ENCODE measurements at places on chromosomes 2 and 18. TPM values are rescaled to one million over a fixed set of nuclear protein-coding genes. Genes with fewer than 3 reads are reported as not detected.

The FAM210A gene
- 42.3 TPM for total RNA-seq

The DNER gene
- not detected for total RNA-seq

The FSIP2 gene
- 0.21 TPM for total RNA-seq

The ABCA12 gene
- total RNA-seq, result not detected

The SCLY gene
- total RNA-seq, result 109 TPM

The TRABD2A gene
- total RNA-seq, result 56.3 TPM

GRCh38 chr2:156739301-156739700 lies 303.1 kb downstream of the GPD2 start:
- no peak overlapping the region for H3K4me3 ChIP-seq
- DNase-seq, result no peak
- peaks cover 6% of the 10 kb centered on the region for H3K27me3 ChIP-seq
- no peaks in the 10 kb centered on the region for H3K4me1 ChIP-seq
- H3K36me3 ChIP-seq, result no peaks in the 10 kb centered on the region

DNA sequence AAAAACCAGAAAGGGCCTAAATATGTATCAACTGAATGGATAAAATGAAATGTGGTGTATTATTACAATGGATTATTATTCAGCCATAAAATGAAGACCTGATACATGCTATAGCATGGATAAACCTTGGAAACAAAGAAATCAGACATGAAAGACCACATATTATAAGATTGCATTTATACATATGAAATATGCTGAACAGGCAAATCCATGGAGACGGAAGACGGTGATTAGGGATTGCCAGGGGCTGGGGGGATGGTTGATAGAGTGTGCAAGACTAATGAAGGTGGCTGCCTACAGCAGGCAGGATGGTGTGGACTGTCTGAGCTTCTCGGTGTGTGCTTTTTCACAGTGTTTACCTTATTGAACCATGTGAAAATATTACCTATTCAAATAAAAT lies 11.4 kb upstream of the AFG3L2 start:
- DNase-seq, result no peak
- H3K4me1 ChIP-seq, result no peaks in the 10 kb centered on the region
- no peaks in the 10 kb centered on the region for H3K36me3 ChIP-seq
- no peak overlapping the region for H3K4me3 ChIP-seq

GRCh38 chr2:216194013-216194412 lies 84.9 kb downstream of the XRCC5 start:
- peaks cover 45% of the 10 kb centered on the region for H3K4me1 ChIP-seq
- peak overlapping the region; percentile 39 for H3K4me3 ChIP-seq
- H3K36me3 ChIP-seq, result peaks cover 75% of the 10 kb centered on the region

DNA sequence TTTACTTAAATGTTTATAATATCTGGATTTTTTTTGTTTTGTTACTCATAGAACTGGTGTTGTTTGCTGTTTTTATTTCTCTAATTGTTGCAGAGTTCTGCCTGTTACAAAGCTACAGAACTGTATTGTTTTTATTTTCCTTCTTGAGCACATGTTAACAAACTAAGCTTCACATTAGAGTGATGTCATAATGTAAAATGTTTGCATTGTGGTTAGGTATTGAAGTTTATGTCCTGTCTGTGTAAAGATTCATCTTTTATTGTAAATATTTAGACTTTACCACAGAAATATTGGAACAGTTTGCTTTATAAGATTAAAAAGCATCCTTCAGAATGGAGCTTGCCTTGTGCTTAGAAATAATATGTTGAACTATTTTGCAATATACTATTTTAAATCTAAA lies 67.7 kb downstream of the CLIP4 start:
- H3K4me3 ChIP-seq, result no peak overlapping the region
- H3K4me1 ChIP-seq, result peaks cover 4% of the 10 kb centered on the region
- DNase-seq, result no peak
- no peaks in the 10 kb centered on the region for H3K27me3 ChIP-seq
- no peak overlapping the region for H3K27ac ChIP-seq

DNA sequence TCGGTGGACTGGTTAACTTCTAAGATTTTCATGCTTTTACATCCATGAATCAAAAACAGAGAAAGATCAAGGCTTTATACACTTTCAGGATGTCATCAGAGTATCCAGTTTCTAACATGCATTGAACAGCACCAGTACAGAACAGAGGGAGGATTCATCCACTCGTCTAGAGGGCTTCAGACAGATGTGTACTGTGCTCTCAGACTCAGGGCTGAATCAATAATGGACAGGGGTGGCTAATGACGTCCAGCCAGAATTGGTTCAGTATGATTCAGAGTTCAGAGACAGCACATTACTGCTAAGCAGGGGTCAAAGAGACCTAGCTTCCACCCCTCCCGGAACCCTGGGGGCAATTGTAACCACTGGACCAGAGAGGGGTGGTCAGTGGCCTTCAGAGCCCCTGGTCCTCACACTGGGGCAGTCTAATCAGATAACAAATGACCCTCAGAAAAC lies 37.3 kb downstream of the RNU4ATAC start:
- H3K4me3 ChIP-seq, result no peak overlapping the region
- no peak overlapping the region for H3K27ac ChIP-seq
- peaks cover 21% of the 10 kb centered on the region for H3K4me1 ChIP-seq
- H3K36me3 ChIP-seq, result peaks cover 19% of the 10 kb centered on the region
- DNase-seq, result no peak
- H3K27me3 ChIP-seq, result no peaks in the 10 kb centered on the region

DNA sequence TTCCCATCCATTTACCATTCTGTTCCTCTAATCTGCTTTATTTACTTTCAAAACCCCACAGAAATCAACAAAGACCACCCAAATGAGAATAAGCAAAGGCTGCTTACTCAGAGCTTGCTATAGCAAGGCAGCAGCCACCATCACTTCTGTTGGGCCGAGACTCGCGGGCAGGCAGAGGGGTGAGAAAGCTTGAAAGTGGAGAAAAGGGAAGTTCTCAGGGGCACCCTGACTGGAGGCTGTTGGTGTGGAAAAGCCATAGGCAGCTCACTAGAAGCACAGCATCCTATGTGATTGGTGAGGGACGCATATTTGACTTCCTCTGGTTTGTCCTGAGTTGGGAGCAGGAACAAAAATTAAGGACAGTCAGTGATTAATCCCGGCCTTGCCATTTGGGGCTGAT lies 269.7 kb upstream of the THSD7B start:
- peaks cover 6% of the 10 kb centered on the region for H3K27me3 ChIP-seq
- H3K4me1 ChIP-seq, result no peaks in the 10 kb centered on the region
- H3K4me3 ChIP-seq, result no peak overlapping the region
- no peak overlapping the region for H3K27ac ChIP-seq

DNA sequence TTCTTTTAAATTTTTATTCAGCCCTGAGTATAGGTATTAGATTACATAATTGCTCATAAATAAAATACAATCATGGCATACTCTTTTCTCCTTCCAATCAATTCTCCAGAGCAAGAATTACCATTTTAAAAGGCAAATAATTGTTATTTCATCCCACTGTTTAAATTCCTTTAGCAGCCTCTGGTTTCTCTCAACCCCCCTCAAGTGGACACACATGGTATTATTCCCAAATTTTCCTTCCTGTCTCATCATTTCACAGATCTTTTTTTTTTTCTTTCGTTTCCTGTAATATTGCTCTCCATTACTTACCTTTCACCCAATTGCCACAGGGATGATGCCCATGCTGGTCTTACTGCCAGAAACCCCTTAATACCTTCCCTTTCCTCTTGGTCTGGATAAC lies 385.2 kb downstream of the RIT2 start:
- H3K36me3 ChIP-seq, result no peaks in the 10 kb centered on the region
- H3K27me3 ChIP-seq, result no peaks in the 10 kb centered on the region
- H3K4me1 ChIP-seq, result no peaks in the 10 kb centered on the region
- H3K27ac ChIP-seq, result no peak overlapping the region
- no peak overlapping the region for H3K4me3 ChIP-seq
- no peak for DNase-seq

DNA sequence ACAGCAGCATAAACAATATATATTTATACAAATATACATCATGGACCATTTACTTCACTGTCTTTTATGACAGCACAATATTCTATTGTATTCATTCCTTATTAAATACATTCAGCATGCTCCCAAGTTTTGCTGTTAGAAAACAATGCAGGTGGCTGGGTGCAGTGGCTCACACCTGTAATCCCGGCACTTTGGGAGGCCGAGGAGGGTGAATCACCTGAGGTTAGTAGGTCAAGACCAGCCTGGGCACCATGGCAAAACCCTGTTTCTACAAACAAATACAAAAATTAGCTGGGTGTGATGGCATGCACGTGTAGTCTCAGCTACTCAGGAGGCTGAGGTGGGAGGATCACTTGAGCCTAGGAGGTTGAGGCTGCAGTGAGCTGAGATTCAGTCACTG lies 39.0 kb downstream of the NPC1 start:
- peaks cover 62% of the 10 kb centered on the region for H3K36me3 ChIP-seq
- H3K4me3 ChIP-seq, result no peak overlapping the region
- H3K4me1 ChIP-seq, result peaks cover 13% of the 10 kb centered on the region
- H3K27me3 ChIP-seq, result no peaks in the 10 kb centered on the region
- H3K27ac ChIP-seq, result no peak overlapping the region

GRCh38 chr2:55907686-55908085 lies 15.9 kb downstream of the EFEMP1 start:
- DNase-seq, result no peak
- no peak overlapping the region for H3K27ac ChIP-seq
- H3K36me3 ChIP-seq, result no peaks in the 10 kb centered on the region
- H3K4me1 ChIP-seq, result no peaks in the 10 kb centered on the region

DNA sequence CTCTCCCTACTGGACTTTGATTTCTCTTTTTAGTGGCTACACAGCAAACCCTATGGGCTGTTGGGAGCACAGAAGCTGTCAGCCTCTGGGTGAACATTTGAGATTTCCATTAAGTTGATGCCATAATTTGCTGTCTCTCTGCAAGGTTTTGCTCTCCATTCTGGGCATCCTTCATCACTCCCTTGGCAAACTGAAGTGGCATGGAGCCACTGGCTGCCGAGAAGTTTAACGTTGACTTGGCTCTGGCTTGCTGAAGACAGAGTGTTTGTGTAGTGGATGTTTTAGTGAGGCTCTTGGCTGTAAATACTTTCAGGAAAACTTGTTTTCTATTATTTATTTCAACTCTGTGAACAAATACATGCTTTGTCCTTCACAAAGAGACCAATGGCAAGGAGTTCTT lies 91.5 kb downstream of the ALK start:
- H3K4me1 ChIP-seq, result no peaks in the 10 kb centered on the region
- no peaks in the 10 kb centered on the region for H3K27me3 ChIP-seq
- no peak overlapping the region for H3K27ac ChIP-seq
- no peak for DNase-seq
- H3K4me3 ChIP-seq, result no peak overlapping the region

GRCh38 chr2:239629926-239630617 lies 229.3 kb upstream of the HDAC4 start:
- no peaks in the 10 kb centered on the region for H3K36me3 ChIP-seq
- no peak overlapping the region for H3K4me3 ChIP-seq
- no peak for DNase-seq
- H3K4me1 ChIP-seq, result peaks cover 5% of the 10 kb centered on the region

DNA sequence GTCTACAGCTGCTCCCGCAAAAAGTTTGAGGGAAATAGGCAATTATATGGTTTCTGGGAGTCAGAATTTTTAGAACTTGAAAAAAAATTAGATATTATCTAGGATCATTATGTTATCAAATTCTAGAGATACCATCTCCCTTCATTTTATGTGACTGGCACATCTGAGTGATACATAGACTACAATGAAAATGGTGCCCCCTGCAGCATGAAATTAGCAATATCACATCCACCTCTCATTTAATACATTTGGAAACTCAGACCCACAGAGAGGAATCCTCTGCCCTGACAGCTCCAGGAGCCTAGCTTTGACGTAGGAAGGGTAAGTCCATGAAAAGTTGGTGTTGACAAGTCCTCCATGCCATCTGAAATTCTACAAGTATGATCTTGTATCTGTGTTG lies 381.6 kb downstream of the SUCLG1 start:
- no peak overlapping the region for H3K27ac ChIP-seq
- H3K36me3 ChIP-seq, result no peaks in the 10 kb centered on the region
- H3K4me3 ChIP-seq, result no peak overlapping the region

- H3K27me3 ChIP-seq, result peaks cover 39% of the 10 kb centered on the region
- H3K4me3 ChIP-seq, result no peak overlapping the region
- DNase-seq, result no peak
- H3K4me1 ChIP-seq, result no peaks in the 10 kb centered on the region
- H3K36me3 ChIP-seq, result no peaks in the 10 kb centered on the region
- H3K27ac ChIP-seq, result no peak overlapping the region
Observed at GRCh38 chr18:37524498-37525261, 40.9 kb downstream of the CELF4 start.

- no peaks in the 10 kb centered on the region for H3K36me3 ChIP-seq
- peaks cover 46% of the 10 kb centered on the region for H3K27me3 ChIP-seq
- H3K4me1 ChIP-seq, result peaks cover 6% of the 10 kb centered on the region
- DNase-seq, result no peak
- H3K4me3 ChIP-seq, result no peak overlapping the region
- H3K27ac ChIP-seq, result no peak overlapping the region
Observed at GRCh38 chr2:11478899-11479605, 13.1 kb upstream of the E2F6 start.

- no peaks in the 10 kb centered on the region for H3K36me3 ChIP-seq
- no peak overlapping the region for H3K4me3 ChIP-seq
- no peaks in the 10 kb centered on the region for H3K27me3 ChIP-seq
- H3K4me1 ChIP-seq, result no peaks in the 10 kb centered on the region
- no peak overlapping the region for H3K27ac ChIP-seq
Observed at GRCh38 chr2:178756343-178756742, 50.9 kb downstream of the TTN start.

DNA sequence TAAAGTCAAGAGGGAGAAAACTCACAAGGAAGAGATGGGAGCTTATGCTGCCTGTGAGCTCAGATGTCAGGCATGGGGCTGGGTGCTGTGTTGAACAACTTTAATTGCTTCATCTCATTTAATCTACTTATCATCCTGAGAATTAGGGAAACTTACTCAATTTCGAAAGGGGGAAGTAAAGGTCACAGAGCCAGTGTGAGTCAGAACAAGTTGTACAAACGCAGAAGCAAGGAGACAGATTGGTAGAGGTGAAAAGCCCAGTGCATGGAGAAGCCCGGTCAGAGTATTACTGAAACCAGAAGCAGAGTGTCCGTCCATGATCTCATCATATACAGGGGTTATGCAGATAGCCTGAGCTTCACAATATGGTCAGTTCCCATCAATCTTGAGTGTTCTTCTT lies 281.1 kb upstream of the POU3F3 start:
- H3K4me1 ChIP-seq, result no peaks in the 10 kb centered on the region
- no peaks in the 10 kb centered on the region for H3K27me3 ChIP-seq
- no peak overlapping the region for H3K4me3 ChIP-seq
- no peak overlapping the region for H3K27ac ChIP-seq

- no peak for DNase-seq
- H3K27me3 ChIP-seq, result peaks cover 21% of the 10 kb centered on the region
- no peaks in the 10 kb centered on the region for H3K36me3 ChIP-seq
- no peak overlapping the region for H3K27ac ChIP-seq
- H3K4me1 ChIP-seq, result no peaks in the 10 kb centered on the region
Observed at GRCh38 chr2:98923244-98923940, 12.6 kb downstream of the CRACDL start.

- no peaks in the 10 kb centered on the region for H3K27me3 ChIP-seq
- no peak for DNase-seq
- H3K36me3 ChIP-seq, result peaks cover 48% of the 10 kb centered on the region
- H3K27ac ChIP-seq, result no peak overlapping the region
- no peak overlapping the region for H3K4me3 ChIP-seq
Observed at GRCh38 chr18:24083550-24083949, 55.3 kb upstream of the CABYR start.

GRCh38 chr2:68561372-68561771 lies 82.0 kb upstream of the PROKR1 start:
- H3K4me1 ChIP-seq, result peaks cover 7% of the 10 kb centered on the region
- no peak overlapping the region for H3K4me3 ChIP-seq
- no peaks in the 10 kb centered on the region for H3K36me3 ChIP-seq

GRCh38 chr2:189155795-189156194 lies 23.8 kb downstream of the COL5A2 start:
- no peak for DNase-seq
- H3K4me1 ChIP-seq, result no peaks in the 10 kb centered on the region
- H3K27me3 ChIP-seq, result no peaks in the 10 kb centered on the region
- no peaks in the 10 kb centered on the region for H3K36me3 ChIP-seq
- H3K27ac ChIP-seq, result no peak overlapping the region

Data from activated CD4-positive, alpha-beta T cell treated with anti-CD3 and anti-CD28 coated beads, Interleukin-2, amount 10 ng/mL, durations not matched to agents 24 days and 14 days (primary cell).